ENCODE measurements at places on chromosomes 2 and 18. TPM values are rescaled to one million over a fixed set of nuclear protein-coding genes. Genes with fewer than 3 reads are reported as not detected.

The KRTCAP3 gene
- total RNA-seq: 3.9 TPM

The GPR75 gene
- total RNA-seq: 5.4 TPM

The GYPC gene
- total RNA-seq: 84.2 TPM

The REG3A gene
- total RNA-seq: not detected

- no peak for DNase-seq
- H3K27me3 ChIP-seq: no peaks in the 10 kb centered on the region
- no peak overlapping the region for H3K27ac ChIP-seq
- no peaks in the 10 kb centered on the region for H3K4me1 ChIP-seq
These were observed 168.8 kb downstream of the ZNF385B start for GRCh38 chr2:179692610-179693009.

DNA sequence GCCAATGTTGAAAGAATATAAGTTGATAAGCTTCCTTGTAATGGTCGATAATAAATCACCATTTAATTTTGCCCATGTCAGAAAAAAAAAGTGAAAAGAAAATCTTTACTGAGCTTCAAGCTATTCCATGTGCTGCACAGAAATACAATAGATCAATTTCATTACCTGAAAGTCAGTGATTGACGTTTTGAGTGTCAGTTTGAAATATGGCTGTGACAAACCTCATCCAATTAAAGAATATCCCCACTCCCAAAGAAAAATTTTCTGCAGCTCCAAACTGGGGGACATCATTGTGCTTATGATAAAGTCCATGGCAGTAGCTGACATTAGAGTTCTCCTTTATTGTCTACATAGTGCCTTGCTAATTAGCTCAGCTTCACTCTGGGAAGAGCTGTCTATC, 184.8 kb upstream of the RPRM start:
- H3K27me3 ChIP-seq: no peaks in the 10 kb centered on the region
- no peak overlapping the region for H3K27ac ChIP-seq
- no peak overlapping the region for H3K4me3 ChIP-seq
- no peaks in the 10 kb centered on the region for H3K4me1 ChIP-seq

DNA sequence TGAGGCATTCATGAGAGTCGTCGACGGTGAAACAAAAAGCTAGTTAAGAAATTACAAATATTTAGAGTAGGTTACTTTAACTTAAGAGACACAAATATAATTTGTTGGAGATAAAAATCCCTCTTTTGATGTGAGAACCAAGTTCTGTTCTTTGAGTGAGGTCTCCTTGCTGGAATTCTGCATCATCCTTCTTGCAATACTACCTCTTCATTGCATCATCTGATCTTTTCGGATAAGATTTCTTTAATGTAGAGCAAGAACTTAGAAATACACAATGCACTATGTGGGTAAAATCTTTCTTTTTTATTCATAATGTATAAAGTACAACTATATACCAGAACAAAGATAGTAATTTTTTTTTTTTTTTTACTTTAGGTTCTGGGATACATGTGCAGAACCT, 118.4 kb downstream of the ARL4C start:
- no peaks in the 10 kb centered on the region for H3K36me3 ChIP-seq
- DNase-seq: no peak
- H3K27ac ChIP-seq: peak overlapping the region; percentile 30
- H3K4me3 ChIP-seq: no peak overlapping the region
- no peaks in the 10 kb centered on the region for H3K27me3 ChIP-seq
- no peaks in the 10 kb centered on the region for H3K4me1 ChIP-seq

DNA sequence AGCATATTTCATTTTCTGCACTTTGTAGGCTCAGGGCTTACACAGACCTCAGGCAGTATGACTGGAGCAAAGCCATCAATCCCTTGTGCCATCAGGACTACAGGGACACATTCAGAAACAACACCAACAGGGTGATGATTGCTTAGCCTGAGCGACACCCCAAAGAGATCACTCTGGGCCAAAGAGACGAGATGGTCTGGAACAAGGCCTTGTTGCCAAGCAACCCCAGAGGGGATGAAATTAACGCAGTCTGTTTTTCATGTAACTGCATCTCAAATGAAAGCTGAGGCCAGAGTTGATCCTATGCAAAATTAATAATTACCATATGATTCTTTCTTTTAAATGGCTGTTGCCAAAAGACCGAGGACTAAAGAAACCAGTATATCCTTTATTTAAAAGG, 20.2 kb upstream of the B3GNT2 start:
- no peak overlapping the region for H3K27ac ChIP-seq
- no peak for DNase-seq
- no peaks in the 10 kb centered on the region for H3K27me3 ChIP-seq
- H3K36me3 ChIP-seq: no peaks in the 10 kb centered on the region

GRCh38 chr2:197947219-197947757, 142.9 kb downstream of the PLCL1 start:
- peaks cover 17% of the 10 kb centered on the region for H3K4me1 ChIP-seq
- no peak overlapping the region for H3K27ac ChIP-seq
- DNase-seq: no peak
- H3K36me3 ChIP-seq: no peaks in the 10 kb centered on the region
- no peaks in the 10 kb centered on the region for H3K27me3 ChIP-seq

- no peak overlapping the region for H3K4me3 ChIP-seq
- H3K27ac ChIP-seq: no peak overlapping the region
- H3K4me1 ChIP-seq: no peaks in the 10 kb centered on the region
- H3K36me3 ChIP-seq: no peaks in the 10 kb centered on the region
These were observed 72.5 kb downstream of the RTTN start for GRCh38 chr18:70132999-70133398.

DNA sequence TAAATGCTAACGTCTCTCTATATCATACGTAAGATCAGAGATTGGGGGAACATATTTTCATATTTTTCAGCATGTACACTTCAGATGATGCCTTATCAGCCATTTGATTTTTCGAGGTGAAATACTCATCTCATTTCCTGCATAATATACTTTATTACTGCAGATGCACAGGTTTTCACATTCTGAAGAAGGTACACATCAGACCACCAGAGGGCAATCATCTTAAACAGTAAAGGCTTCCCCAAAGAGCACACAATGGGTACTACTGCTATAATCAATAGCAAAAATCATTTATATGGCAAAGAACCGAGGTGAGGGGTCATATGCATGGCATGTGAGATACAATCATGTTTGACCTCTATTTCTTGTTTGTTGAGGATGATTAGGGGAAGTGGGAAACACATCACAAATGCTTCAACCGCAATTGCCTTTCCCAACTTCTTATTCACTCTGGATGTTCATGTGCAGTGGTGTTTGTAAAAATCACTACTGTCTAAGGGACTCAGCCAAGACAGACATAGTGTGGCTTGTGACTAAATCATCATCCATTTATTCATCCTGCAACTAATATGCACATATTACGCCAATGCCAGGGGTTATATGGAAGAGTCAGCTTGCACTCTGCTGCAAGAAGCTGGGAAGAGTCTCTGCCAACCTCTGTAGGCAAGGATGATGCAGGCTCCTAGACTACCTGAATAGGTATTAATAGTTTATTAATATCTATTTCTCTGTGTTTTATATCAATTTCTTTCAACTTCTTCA, 118.7 kb downstream of the EPB41L3 start:
- no peaks in the 10 kb centered on the region for H3K36me3 ChIP-seq
- H3K4me3 ChIP-seq: no peak overlapping the region
- H3K27me3 ChIP-seq: no peaks in the 10 kb centered on the region

DNA sequence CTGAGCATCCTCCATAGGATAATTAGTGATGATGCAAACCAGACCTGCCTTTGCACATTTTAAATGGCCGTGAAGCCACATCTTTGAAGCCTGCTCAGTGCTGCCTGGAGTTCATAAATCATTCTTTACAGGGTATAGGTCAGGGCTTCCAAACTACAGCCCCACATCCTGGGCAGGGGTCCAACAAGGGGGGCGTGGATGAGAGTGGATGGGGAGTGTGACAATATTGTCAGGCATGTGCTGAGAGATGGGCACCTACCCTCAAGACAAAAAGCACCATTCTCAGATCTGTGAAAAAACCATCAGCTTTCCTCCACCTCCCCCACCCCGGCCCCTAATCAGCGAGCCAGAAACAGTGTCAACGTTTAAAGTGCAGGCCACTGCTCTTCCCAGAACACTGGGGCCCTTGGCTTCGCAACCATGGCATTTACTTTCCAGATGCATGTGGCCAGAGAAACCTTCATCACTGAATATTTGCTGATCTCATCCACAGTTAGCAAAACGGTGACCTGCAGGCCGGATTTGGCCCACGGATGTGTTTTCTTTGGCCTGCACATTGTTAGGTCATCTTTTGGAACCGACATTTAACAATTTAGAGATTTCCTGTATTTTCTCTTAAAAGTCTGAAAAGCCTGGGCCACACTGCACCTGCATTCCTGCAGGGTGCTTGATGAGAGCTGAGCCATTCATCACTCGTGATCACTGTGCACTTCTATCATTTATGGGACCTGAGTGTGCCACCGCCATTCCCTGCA, 130.7 kb downstream of the ANKRD44 start:
- H3K4me3 ChIP-seq: no peak overlapping the region
- H3K36me3 ChIP-seq: no peaks in the 10 kb centered on the region
- no peaks in the 10 kb centered on the region for H3K27me3 ChIP-seq
- H3K27ac ChIP-seq: no peak overlapping the region
- peaks cover 14% of the 10 kb centered on the region for H3K4me1 ChIP-seq

DNA sequence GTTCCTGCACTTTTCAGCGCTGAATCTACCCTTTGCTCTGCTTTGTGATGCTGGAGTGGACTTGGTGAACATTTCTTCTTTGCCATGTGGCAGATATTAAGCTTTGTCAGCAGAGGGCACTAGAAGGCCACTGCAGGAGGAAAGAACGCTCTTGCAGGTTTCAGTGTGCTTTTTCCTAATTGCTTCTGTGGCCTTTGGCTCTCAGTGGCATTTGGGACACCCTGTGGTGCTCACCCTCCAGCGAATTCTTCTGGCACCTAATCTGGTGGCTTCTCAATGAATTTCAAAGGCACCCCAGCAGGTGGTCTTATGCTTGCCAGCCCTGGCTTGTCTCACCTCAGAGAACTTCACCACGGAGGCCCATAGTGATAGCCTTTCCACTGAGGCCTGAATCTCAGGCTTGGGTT, 146.7 kb downstream of the MYO3B start:
- H3K4me1 ChIP-seq: no peaks in the 10 kb centered on the region
- DNase-seq: no peak
- H3K36me3 ChIP-seq: no peaks in the 10 kb centered on the region

DNA sequence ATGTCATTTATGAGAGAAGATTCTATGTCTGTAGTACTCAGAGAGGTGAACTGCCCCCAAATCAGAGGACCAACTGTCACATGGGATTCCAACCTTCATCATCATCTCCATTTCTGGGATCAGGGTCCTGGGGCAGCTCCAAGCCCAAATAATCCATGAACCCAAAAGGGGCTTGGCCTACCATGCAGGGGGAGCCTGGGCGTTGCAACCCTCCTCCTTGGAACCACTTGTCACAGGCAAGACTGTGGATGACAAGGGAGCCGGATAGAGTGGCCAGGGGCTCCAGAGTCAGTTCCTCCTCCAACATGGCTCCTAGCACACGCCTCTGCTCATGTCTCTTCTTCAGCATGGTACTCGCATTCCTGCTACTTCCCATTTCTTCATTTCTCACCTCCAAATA, 7.9 kb downstream of the CTLA4 start:
- H3K27me3 ChIP-seq: no peaks in the 10 kb centered on the region
- no peaks in the 10 kb centered on the region for H3K36me3 ChIP-seq
- no peak overlapping the region for H3K27ac ChIP-seq
- H3K4me3 ChIP-seq: no peak overlapping the region
- DNase-seq: no peak

- no peaks in the 10 kb centered on the region for H3K27me3 ChIP-seq
- no peaks in the 10 kb centered on the region for H3K36me3 ChIP-seq
- H3K4me3 ChIP-seq: no peak overlapping the region
- H3K27ac ChIP-seq: no peak overlapping the region
- H3K4me1 ChIP-seq: peaks cover 6% of the 10 kb centered on the region
These were observed 201.7 kb downstream of the BCL11A start for GRCh38 chr2:60351802-60352201.

DNA sequence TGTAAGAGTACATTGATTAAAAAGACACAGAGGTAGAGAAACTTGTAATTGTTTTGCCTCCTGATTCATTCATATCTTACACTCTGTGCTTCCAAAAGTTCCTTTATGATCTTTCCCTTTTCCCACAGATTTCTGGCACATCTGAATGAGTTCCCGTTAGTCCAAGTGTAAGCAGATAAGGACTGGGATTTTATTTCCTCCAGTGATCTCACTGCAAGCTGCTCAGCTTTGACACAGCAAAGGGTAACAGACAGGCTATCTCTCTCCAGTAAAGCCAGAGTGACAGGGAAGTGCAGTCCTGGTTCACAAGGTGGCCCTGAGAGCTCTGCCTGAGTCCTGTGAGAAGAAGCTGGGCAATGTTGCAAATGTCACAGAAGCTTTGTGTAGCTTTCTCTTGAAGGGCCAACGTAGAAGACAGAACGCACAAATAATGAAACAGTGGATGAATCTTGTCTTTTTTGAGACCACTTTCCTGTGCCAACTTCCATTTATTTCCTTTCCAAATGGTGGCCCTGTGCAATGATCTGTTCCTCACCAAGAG, 32.5 kb upstream of the KCNE4 start:
- H3K4me3 ChIP-seq: no peak overlapping the region
- H3K4me1 ChIP-seq: no peaks in the 10 kb centered on the region
- H3K36me3 ChIP-seq: no peaks in the 10 kb centered on the region
- DNase-seq: peak; percentile 46
- H3K27ac ChIP-seq: no peak overlapping the region
- H3K27me3 ChIP-seq: no peaks in the 10 kb centered on the region

DNA sequence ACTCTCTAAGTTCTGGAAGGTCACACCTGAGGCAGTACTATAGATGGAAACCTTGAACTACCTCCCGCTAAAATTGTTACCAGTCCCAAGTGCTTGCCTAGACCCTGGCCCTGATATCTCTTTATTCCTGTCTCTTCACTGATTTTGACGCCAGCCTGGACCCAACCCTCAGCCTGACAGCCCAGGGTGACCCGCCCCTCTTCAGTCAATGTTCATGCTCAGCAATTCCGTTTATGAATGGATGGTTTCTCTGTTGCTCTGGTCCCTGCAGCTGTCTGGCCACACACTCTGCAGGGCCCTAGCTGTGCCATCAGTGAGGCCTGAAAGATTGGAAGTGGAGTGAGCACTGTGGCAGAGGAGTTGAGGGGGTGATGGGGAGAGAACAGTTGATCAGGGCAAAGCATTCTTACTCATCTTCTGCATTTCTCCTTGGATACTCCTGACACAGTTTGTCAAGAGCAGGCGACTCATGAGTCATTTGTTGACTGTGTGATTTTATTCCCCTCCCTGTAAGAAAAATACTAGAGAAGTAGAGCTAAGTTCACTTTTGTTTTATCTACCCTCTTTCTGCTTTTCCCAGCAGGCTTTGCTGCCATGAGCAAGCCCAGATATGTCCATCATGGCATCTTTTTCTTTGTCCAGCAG, 46.0 kb downstream of the NPAS2 start:
- no peaks in the 10 kb centered on the region for H3K27me3 ChIP-seq
- no peak for DNase-seq
- H3K4me3 ChIP-seq: no peak overlapping the region
- peak overlapping the region; percentile 42 for H3K27ac ChIP-seq
- no peaks in the 10 kb centered on the region for H3K36me3 ChIP-seq

All from vagina (tissue), 2 donors.